NCI-H345 (cell line): ENCODE measurements at places on chromosomes 6 and 20.

DNA sequence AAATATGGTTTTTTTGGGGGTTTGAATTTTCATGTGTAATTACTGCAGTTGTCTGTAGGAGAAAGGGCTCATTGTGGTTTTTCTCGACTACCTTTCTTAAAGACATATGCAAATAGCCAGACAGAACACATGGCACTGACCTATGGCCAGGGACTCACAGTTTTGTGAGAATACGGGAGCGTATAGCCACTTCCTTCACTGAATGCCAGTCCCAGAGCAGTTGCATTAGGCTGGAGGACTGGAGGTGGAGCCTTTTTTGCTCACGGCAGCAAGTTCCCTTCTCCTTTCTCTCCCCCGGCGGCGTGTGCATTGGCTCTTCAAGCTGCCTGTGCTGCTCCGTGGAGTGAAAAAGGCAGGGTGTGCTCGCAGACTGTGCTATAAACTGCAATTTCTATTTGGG is 114.9 kb downstream of the AKAP7 start:
- DNase-seq, result no peak

DNA sequence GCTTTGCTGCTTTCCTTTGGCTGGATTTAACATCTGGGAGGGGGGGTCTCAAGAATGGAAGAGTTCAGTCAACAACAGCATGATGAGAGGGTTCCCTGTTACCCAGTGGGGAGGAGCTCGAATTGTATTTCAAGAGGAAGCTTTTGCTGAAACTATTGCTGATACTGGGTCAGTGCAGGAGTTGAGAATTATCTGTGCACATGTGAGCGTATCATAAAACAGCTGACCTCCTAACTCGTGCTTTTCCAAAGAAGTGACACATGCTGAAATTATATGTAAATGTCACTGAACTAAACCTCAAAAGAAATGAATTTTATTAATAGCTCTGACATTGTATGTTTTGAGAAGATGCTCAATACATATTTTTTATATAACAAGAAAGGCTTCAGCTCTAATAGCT is 96.3 kb downstream of the PHF3 start:
- DNase-seq, result no peak

DNA sequence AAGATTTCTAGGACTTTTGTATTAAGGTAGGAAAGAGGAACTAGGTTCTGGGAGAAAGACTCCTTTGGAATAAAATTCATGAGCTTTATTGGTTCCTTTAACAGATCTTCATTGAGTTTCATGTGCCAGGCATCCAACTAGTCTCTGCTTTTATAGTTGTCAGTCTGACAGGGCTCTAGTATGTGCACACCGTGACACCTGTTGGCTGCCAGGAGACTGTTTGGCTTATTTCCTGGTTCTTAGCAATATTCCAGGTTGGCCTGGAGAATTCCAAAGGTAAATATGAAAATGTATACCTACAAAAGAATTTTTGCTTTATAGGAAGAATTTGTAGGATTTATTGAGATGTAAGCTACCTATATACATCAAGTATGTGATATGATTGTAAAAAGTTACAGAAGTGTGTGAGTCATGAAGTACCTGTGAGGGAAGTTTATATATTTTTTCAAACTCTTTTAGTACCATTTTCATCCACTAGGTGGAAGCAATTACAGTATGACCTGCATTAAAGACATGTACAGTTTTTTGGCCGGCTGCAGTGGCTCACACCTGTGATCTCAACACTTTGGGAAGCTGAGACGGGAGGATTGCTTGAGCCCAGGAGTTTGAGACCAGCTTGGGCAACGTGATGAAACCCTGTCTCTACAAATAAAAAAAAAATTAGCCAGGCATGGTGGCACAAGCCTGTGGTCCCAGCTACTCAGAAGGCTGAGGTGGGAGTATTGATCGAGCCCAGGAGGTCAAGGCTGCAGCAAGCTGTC is 35.2 kb downstream of the NDUFAF5 start:
- peak; percentile 80 for DNase-seq

GRCh38 chr6:34144581-34145160 is 1.2 kb downstream of the GRM4 start:
- DNase-seq, result peak; percentile 13

DNA sequence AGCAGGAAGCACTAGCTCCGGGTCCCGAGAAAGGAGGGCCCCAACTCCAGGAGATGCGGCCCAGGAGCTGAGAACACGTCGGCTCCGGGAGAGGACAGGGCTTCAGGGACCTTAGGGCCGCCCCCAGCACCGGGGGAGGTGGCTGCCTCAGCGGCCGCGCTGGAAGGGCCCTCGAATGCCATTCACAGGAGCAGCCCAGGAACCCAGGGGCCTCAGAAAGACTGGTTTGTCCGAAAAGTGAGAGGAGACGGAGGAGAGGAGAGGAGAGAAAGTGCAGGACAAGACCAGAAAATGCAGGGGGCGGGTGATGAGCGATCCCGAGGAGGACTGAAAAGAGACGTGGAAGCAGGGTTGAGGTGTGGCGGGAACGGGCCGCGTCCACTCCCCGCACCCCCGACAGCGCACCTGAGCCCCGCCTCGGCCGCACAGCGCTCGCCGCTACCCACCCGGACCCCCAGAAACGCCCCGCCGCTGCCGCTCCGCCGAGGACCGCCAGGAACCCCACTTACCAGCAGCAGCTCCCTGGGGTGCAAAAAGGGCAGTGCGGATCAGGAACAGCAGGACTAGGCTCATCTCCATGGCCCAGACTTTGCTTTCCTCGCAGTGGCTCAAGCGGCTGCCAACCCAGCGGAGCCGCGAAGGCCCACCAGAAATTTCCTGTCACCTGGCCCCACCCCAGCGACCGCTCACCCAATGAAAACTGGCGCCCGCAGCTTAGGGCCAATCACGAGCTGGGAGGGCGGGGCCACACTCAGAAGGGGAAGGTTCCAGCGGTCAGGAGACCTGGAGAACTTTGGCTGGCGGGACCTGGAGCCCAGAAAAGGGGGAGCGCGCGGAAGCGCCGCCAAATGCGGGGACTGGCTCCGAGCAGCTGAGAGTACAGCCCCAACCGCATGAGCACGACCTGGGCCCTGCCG is 25.4 kb downstream of the HLA-F start:
- peak; percentile 82 for DNase-seq

DNA sequence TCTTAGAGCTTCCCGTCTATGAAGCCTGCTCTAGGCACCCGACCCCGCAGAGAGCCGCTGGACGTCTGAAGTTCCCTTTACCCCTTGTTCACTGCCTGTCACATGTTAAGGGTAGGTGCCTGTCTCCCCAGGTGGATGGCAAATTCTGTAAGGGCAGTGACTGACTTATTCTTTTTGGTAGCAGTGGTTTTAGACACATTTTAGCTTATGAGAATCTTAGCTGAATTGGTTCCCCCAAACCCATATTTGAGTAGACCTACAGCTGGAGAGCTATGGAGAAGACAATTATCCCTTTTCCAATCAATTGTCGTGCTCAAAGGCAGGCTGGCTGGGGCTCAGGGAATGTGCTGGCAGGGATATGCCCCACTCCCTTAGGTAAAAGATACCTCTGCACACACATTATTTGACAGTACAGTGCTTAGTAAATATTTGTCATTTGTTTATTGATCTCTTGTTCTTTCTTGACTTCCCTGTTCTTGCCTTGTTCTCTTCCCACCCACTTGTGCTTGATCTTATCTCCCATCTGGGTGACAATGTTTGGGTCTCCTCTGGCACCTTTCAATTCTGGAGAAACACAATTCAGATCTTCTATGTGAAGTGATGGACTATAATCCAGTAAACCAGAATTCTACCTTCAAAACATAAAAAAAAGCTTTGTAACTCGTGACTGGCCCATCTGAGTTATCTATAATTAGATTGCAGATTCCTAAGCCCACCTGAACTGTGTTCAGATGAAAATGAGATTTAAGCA is 114.3 kb upstream of the SLC2A12 start:
- no peak for DNase-seq

DNA sequence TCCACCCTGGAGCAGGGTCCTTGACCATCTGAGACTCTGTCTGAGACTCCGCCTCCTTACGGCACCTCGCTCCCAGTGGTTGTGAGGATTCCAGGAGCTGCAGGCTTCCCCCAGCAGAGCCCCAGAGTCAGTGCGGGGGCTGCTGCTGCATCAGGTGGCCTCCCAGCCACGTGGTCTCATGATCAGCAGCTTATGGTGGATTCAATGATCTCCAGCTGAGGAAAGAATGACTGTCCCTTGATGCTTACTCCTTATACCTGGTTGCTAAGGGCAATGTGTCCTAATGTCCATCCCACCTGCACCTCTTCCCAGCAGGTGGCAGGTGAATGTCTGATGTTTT is 40.0 kb downstream of the SLC22A1 start:
- DNase-seq, result no peak

DNA sequence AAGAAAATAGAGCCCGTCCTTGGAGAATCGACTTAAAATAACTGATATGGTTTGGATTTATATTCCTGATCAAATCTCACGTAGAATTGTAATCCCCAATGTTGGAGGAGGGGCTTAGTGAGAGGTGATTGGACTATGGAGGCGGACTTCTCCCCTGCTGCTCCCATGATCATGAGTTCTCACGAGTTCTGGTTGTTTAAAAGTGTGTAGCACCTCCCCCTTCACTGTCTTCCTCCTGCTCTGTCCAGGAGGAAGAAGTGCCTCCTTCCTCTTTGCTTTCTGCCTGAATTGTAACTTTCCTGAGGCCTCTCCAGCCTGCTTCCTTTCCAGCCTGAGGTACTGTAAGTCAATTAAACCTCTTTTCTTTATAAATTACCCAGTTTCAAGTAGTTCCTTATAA is 529.2 kb downstream of the HAO1 start:
- DNase-seq, result no peak

GRCh38 chr6:100987556-100987955 is 106.4 kb upstream of the ASCC3 start:
- no peak for DNase-seq

DNA sequence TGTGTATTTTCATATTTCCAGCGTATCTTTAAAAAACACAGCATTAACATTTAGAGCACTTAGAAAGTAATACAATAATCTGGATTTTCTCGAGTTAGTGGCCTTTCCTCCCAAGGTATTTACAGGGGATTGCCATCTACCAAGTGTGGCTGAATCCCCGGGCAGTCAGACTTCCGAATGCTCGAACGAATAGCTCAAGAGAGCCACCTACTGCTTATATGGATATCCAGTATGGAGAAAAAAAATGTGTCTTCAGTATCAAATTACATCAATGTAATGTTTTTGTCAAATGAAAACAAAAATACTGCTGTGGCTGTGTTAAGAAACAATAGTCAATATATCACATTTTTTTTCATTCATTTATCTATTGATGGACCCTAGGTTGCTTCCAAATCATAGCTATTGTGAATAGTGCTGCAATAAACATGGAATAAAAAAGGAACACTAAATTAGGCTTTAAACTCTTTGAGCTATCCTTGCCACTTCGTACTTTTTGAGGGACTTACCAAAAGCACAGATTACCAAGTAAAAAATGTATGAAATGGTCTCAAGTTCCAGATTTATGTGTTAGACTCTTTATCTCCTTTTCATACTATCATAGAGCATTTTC is 654.5 kb upstream of the PTCHD4 start:
- peak; percentile 50 for DNase-seq

- DNase-seq, result peak; percentile 17
These were observed 90.2 kb upstream of the TOX2 start for GRCh38 chr20:43824309-43825050.

DNA sequence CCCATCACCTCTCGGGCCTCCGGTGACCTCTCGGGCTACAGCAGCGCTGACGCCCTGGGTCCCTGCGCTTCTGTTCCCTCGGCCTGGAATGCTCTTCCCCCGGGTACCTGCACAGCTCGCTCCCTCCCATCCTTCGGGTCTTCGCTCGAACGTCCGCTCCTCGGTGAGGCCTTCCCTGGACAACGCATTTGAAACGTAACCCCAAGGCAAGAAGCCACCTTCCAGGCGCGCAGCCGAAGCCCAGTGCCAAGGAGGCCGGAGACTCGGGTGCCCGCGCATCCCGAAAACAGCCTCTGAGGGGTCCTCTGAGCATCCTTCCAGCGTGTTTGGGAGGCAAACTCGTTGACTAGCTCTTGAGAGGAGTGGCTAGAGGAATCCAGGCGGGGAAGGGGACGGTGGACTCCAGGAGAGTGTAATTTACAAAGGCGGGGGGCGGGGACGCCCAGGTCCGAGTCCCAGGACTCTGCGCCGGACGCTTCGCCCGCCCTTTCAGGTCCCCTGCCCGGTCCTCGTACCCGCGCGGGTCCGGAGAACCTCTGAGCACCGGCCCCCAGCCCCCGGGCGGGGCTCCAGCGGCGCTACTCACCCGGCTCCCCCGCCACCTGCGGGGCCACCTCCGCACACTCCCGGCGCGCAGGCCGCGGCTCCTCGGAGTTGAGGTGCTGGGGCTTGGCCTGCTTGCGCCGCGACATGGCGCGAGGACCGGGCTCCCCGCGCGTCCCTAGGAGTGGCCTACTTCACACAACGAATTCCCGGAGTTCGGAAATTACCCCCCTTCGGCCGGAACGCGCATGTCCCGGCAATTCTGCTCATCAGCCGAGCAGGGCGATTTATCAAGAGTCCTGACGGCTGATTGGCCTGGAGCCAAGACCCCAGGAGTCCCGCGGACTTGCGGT is 86.8 kb downstream of the ZFP64 start:
- DNase-seq, result peak; percentile 28

GRCh38 chr6:128124713-128125112 is 223.9 kb upstream of the THEMIS start:
- DNase-seq, result no peak

DNA sequence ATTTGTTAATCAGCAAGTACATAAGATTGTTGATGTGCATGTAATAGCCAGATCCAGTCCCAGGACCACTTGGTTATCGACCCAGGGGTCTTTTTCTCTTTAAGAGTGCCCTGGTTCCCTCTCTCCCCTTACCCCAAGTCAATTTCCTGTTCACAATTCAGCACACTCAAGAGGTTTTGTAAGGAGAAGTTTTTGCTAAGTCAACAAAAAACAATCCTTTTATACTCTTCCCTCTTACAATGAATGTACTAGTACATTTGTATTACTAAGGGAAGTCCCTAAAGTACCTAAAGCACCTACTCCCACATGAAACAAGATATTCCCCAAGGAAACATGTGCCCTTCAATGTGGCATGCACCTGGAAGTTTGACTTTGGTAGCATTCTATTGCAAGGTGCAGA is 1.6 kb upstream of the NT5DC1 start:
- DNase-seq, result no peak

GRCh38 chr20:6855104-6855503 is 87.6 kb downstream of the BMP2 start:
- DNase-seq, result no peak

DNA sequence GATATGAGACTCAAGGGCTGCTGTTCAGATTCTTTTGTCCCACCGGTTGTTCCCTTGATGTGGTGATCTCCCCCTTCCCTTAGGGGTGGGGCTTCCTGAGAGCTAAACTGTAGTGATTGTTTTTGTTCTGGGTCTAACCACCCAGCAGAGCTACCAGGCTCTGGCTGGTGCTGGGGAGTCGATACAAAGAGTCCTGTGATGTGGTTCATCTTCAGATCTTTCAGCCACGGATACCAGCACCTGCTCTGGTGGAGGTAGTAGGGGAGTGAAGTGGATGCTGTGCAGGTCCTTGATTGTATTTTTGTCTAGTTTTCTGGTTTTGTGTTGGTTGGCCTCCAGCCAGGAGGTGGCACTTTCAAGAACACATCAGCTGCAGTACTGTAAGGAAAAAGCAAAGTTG is 801.6 kb downstream of the EPHA7 start:
- DNase-seq, result no peak

GRCh38 chr20:10861090-10861489 is 187.3 kb upstream of the JAG1 start:
- DNase-seq, result no peak
